NCI-H748 treated with DMSO at 0.1 percent for 48 hours (cell line): ENCODE measurements at places on chromosomes 2 and 18.

DNA sequence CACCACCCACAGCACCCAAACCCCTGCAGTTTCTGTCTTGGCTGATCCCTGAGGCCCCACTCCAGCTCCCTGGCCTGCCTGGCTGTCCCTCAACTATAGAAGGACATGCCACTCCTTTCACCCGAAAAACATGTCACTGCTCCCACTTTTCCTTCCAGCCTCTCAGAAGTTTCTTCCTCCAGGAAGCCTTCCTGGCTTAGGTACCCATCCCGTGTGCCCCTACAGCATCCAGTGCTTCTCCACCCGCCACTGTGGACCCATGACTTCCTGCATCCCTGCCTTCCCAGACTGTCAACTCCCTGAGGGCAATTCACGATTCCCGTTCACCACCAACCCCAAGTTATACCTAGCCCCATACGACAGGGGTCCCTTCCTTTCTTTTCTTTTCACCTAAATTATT, 21.5 kb downstream of the ARID5A start:
- no peak for DNase-seq

DNA sequence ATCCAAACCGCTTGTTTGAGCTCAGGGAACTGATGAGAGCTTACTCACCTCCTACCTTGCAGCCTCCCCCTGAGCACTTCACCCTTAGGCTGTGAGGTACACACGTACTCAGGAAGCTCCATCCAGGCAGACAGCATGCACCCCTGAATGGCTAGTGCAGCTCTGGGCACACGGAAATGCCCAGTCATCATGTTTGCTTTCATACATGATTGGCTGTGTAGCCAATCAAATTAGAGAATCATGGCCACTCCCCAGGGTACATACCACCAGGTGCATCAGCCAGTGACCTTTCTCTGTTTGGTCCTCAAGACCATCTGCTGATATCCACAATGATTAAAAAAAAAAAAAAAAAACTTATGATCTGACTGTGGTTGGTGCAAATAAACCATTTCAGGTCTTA, 42.1 kb downstream of the RNF152 start:
- no peak for DNase-seq

GRCh38 chr2:20594957-20595356, 55.9 kb downstream of the HS1BP3 start:
- no peak for DNase-seq

DNA sequence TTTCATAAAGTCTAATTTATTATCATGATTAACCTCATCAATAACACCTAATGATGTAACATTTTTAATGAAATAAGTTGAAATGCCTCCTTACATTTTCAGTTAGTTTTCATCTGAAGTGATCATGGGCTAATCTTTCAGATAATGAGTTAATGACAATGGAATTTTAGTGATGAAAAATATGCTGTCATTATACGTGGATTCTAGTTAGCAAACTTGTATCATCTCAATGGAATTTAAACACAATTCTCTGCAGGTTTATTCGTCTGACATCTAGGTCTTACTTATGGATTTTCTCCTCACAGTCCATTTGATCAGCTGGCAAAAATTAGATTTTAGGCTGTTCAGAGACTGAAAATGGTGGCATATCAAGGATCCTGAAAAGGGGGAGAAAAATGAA, 885.0 kb downstream of the SLC4A3 start:
- no peak for DNase-seq

DNA sequence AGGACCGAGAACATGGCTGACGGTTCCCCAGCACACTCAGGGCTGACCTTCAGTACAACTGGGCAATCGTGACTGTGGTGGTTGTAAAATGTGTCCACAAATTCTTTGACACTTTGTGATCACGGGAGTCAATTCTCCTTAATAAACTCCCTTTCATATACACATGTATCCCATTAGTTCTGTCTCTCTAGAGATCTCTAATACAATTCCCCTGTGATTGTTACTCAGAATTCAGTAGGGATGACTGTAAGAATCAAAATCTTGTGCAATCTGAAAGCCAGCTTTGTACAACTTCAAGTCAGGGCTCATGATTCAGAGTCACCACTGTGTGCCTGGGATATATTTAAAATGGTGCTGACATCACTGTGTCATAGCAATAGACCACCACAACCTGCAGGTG, 89.5 kb upstream of the LMAN1 start:
- DNase-seq: no peak

- no peak for DNase-seq
These were observed 141.0 kb downstream of the FMNL2 start for GRCh38 chr2:152475982-152476381.

DNA sequence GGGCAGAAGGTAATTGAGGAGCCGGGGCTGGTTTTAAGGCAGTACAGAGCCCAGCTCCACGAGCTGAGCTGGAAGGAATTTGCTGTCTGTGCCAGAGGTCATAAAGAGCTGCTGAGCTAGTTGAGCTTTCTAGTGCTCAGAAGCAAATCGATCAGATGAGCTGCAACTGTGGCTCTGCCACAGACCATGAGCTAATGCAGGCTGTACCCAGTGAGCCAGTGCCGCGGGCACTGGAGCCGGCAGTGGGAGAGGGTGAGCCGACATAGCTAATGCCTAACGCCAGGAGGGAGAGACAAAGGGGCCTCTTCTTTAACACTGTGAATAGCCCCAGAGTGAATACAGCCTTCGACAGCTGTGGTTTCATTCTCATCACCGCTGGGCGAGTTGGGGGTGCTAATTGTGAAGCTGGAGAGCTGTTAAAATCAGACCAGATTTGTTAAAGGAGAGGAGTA, 410.1 kb upstream of the TCF4 start:
- DNase-seq: no peak

DNA sequence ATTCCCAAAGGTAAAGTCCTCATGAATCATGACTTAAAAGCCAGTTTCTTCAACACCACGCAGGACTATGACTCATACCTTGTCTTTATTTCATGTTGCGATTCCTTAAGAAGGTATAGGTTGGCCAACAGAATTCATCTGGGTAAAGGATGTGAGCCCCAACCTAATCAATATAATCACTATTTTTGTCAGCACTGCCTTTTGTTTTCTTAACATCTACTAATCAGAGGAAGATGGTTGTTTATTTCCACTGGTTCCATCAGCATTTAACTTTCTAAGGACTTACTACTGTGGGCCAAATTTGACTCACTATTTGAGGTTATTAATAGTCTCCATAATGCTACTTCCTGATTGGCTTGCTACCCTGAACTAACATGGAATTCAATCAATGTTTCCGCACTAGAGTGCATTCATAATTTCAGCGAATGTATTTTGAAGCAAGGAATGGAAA, 78.6 kb downstream of the SCG2 start:
- no peak for DNase-seq

DNA sequence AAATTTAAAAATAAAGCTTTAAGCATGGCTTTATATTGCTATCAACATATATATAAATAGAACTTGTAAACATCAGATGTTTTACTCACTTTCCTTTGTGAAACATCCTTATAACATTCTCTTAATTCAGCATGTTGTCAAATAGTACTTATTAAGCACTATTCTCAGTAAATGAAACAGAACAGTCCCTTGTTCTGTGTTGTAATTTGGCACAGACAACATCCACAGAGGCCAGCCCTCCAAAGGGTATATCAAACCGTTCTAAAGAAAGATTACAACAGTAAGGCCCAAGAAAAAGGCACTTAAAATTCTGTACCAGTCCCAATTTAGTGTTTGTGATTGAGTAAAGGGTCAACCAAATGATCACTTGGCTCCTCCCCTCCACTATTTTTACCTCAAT, 46.0 kb downstream of the GAREM1 start:
- DNase-seq: no peak

DNA sequence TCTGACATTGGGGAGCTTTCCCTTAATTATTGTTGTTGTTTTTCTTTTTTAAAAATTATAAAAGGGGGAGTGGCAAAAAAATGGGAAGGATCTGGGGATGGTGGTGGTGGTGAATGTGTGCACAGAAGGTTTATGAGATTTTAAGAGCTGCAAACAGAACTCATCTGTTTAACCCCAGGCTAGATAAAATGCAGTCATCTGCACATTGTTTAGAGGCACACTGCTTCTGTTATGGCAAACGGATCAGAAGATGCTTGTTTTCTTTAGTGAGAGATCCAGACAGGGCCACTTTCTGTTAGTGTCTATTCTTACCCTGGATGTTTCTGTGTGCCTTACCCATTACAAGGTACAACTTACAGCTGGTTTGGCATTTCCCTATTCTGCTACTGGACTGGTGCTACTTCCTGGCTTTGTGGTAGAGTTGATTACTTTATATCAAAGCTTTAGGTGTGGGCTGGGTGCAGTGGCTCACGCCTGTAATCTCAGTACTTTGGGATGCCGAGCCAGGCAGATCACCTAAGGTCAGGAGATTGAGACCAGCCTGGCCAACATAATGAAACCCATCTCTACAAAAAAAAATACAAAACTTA, 68.2 kb upstream of the NRP2 start:
- DNase-seq: no peak

GRCh38 chr2:64140665-64141200, 3.5 kb downstream of the PELI1 start:
- no peak for DNase-seq

DNA sequence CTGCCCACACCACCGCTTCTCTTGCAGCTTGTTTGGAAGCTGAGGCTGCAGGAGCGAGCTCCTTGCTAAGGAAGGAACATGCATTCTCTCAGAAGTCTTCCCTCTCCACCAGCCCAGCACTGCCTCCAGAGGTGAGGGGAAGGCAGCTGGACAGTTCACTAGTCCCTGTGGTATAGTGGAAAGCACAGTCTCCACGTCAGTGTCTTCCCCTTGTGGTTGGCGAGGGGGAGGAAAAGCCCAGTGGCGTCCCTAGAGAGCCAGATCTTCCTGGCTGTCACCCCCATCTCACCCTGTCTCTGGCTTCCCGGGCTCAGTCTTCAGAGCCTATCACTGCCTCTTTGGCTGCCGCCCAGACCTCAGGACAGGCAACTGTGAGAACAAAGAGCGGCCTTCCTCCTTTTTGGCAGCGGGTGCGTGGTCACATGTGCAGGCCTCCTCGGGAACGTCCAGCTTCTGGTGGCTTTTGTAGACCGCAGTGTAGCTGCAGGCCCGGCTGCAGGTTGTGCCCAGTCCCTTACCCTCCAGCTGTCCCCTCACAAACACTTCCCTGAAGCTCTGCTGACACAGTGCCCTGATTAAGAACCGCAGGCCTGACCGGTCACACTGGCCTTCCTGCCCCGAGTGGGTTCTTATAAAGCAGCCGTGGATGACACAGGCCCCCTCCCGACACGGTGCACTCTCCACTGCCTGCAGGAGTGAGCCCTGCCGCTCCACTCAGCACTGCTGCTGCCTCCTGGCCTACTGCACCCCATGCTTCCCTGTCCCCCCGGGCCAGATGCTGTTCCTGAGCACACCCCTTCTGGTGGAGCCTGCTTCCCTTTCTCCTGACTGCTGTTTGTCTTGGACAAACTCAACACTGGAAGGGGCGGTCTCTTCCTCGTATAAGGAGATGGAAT, 90.9 kb downstream of the RNF144A start:
- DNase-seq: no peak

GRCh38 chr2:105329197-105329554, 359 bp downstream of the TGFBRAP1 start:
- DNase-seq: no peak

DNA sequence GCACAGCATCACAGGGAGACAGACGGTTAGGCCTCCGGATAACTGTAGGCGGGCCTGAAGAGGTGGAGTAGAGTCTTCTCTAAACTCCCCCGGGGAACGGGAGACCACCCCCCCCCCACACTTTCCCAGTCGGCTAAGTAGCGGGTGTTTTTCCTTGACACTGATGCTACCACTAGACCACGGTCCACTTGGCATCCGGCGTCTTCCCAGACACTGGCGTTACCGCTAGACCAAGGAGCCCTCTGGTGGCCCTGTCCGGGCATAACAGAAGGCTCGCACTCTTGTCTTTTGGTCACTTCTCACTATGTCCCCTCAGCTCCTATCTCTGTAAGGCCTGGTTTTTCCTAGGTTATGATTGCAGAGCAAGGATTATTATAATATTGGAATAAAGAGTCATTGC, 25.7 kb upstream of the NCL start:
- no peak for DNase-seq

GRCh38 chr18:13494871-13495445, 231.4 kb downstream of the FAM210A start:
- DNase-seq: no peak

- no peak for DNase-seq
These were observed 134.1 kb upstream of the LGALSL start for GRCh38 chr2:64319896-64320295.

- DNase-seq: no peak
These were observed 442.5 kb downstream of the LRATD1 start for GRCh38 chr2:15074751-15075700.

DNA sequence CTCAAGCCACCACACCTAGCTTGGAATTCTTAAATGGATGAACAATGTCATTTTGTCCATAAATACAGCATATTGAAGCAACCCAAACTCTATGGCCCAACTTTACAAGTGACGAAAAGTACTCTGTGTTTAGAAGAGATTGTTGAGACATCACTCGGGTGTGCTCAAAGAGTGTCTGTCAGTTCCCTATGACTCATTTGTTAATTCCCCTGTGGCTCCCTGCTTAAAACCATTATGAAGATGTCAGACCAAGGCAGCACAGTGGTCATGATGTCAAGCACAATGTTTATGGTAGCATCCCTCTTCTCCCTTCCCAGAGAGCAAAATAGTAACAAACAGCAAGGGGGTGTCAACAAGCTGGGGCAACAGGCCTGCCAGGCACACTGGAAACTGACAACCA, 3.0 kb downstream of the LYG1 start:
- no peak for DNase-seq

DNA sequence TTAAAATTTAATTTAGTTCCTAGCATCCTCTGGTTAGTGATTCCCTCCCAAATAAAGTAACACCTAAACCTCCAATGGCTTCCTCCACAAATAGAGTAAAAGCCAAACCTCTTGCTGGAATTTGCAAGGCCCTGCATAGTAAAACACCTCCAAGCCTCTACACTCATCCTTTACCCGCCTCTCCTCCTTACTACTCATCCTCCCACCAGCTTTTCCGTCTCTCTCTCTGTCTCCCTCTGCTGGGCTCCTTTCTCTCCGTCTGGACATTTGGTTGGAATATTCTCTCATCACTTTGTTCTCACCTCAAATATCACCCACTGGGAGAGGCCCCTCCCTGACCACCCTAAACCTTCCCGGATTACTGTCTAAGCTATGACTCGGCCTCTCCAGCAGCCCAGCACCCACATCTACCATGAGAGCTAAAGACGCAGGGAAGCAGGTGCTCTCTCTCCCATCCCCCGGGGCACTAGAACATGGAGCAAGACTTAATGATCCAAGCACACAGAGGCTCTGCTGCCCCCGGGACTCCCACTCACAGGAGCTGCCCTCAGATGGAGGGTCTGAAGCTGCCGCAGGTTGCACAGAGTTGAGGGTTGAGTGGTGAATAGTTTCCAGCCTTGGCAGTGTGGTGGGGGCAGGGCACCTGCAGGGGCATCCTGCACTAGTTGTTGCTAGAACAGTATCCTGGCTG, 167.2 kb downstream of the FBXO15 start:
- peak; percentile 17 for DNase-seq

- DNase-seq: no peak
These were observed 265.8 kb upstream of the CYRIA start for GRCh38 chr2:16931441-16931840.

DNA sequence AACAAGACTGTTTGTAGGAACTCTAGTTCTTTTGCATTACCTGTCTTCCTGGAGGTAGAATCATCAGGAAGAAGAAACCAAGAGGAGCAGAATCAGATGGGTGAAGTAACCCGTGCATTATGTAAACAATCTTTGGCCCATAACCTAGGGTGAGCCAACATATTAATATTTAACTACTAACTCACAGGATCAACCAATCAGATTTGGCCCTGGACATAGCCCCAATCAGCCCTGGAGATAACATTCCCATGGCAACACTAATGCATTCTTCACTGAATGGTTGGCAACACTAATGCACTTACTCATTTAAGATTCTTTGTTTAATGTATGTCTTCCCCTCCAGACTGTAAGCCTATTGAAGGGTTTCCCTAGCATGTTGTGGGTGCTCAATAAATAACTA, 72.0 kb upstream of the CTAGE1 start:
- no peak for DNase-seq
